Endothelial cell of umbilical vein (primary cell): ENCODE measurements at places on chromosomes 7 and 10.

GRCh38 chr7:148041156-148041555 lies 549.4 kb upstream of the C7orf33 start:
- no peaks in the 10 kb centered on the region for H3K36me3 ChIP-seq
- H3K4me3 ChIP-seq, result no peak overlapping the region

DNA sequence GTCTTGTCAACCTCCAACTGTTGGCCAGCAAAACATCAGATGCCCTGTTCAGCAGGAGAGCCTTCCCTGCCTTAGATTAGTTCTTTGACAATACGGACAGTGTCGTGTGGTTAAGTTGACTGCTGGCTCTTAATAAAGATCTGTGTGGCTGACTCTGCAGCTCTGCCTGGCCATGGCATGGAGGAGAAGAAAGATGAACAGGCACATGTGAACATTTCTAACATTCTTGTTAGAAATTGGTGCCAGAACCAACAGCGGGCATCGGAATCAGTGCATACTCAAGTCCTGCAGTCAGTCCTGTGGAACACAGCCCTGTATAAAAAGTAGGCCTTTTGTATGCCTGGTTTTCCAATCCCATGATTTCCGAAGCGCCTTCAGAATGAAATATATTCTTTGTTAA lies 455.6 kb downstream of the POM121L12 start:
- DNase-seq, result no peak
- no peaks in the 10 kb centered on the region for H3K27me3 ChIP-seq
- H3K27ac ChIP-seq, result no peak overlapping the region
- H3K4me1 ChIP-seq, result no peaks in the 10 kb centered on the region

GRCh38 chr7:11170175-11170574 lies 196.5 kb downstream of the PHF14 start:
- DNase-seq, result no peak
- H3K27me3 ChIP-seq, result no peaks in the 10 kb centered on the region
- no peak overlapping the region for H3K4me3 ChIP-seq
- no peak overlapping the region for H3K27ac ChIP-seq
- no peaks in the 10 kb centered on the region for H3K36me3 ChIP-seq

DNA sequence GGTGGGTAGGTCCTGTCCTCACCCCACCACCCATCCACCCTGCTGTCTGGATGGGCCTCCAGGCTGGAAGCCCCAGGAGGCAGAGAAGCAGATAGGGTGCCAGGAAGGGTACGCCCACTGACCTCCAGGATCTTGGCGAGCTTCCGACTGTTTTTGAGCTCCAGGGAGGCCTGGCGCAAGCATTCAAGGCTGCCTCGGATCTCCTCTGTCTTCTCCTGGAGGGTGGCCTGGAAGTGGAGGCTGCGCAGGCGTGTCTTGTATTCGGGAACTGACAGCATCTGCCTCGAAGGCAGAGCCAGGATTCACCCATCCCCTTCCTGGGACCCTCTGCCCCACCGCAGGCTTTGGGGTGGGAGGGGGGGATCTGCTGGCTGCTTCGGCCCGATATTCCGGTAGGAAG lies 48.4 kb downstream of the GRID2IP start:
- peaks cover 3% of the 10 kb centered on the region for H3K4me1 ChIP-seq
- DNase-seq, result no peak
- H3K27ac ChIP-seq, result no peak overlapping the region
- H3K36me3 ChIP-seq, result no peaks in the 10 kb centered on the region

DNA sequence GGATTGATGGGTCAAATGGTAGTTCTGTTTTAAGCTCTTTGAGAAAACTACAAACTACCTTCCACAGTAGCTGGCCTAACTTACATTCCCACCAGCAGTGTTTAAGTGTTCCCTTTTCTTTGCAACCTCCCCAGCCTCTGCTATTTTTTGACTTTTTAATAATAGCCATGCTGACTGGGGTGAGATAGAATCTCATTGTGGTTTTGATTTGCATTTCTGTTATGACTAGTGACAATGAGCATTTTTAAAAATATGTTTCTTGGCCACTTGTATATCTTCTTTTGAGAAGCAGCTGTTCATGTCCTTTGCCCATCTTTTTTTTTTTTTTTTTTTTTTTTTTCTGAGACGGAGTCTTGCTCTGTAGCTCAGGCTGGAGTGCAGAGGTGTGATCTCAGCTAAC lies 155.2 kb upstream of the BMPER start:
- H3K36me3 ChIP-seq, result no peaks in the 10 kb centered on the region
- peaks cover 10% of the 10 kb centered on the region for H3K4me1 ChIP-seq
- no peak overlapping the region for H3K27ac ChIP-seq
- no peaks in the 10 kb centered on the region for H3K27me3 ChIP-seq

- H3K27me3 ChIP-seq, result peaks cover 35% of the 10 kb centered on the region
- peaks cover 4% of the 10 kb centered on the region for H3K4me1 ChIP-seq
- H3K4me3 ChIP-seq, result peak overlapping the region; percentile 13
- no peak for DNase-seq
These were observed 7.6 kb upstream of the ZNF503 start for GRCh38 chr10:75408911-75409885.

DNA sequence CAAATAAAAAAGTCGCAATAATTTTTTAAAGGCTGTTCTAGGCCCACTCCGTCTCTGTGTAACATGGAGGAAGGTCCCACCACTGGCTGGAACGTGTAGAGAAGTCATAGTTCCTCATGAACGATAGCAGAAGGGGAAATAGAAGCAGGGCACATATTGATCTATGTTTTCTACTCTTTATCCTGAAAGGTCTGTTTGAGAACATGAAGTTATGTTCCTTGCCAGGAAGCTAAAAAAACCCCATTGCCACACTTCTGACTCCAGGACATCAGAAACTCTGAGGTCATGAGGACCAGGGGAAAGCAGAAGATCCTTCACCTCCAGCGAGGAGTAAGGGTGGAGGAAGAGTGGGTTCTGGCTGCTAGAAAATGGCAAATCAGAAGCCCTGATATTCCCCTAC lies 10.8 kb downstream of the ANKRD22 start:
- DNase-seq, result no peak
- no peaks in the 10 kb centered on the region for H3K36me3 ChIP-seq
- H3K27ac ChIP-seq, result no peak overlapping the region

DNA sequence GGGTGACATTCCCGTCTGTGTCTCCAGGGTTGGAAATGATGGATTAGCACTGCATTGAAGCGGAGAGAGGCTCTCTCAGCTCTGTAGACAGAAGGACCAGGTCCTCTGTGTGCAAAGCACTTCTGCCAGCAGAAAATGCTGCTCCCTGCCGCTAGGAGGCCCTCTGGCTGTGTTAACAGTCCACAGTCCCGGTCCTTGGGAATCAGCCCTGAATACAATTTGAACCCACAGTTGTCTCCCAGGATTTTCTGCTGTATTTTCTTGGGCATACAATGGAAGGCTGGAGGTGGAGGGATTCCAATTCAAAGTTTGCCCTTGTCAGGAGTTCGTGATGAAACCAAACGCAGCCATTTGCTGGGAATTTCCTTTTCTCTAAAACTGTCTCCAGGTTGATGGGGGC lies 205.2 kb downstream of the GLRX3 start:
- no peaks in the 10 kb centered on the region for H3K27me3 ChIP-seq
- no peak overlapping the region for H3K4me3 ChIP-seq
- DNase-seq, result no peak
- no peaks in the 10 kb centered on the region for H3K36me3 ChIP-seq
- no peak overlapping the region for H3K27ac ChIP-seq
- H3K4me1 ChIP-seq, result no peaks in the 10 kb centered on the region

DNA sequence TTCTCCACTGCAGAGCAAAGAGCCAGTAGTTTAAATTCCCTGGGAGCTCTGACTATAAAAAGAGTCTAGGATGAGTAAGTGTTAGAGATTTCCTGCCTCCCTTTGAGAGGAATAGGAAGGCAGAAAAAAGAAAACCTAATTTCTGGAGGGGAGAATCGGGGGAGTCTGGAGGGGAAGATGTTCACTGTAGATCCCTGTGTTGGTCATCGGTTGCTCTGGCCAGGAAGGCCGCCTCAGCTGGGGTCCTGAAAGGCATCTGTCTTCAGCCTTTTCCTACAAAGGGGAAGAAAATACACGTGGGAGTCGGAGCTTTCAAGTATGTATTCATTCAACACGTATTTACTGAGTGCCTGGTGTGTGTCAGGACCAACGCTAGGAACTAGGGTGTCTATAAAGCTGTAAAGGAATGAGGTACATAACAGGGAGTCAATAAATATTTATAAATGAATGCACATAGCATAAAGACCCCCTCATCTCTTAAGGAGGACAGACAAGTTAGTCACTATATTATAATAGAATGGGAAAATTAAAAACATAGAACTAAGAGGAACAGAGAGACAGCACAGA lies 101.1 kb downstream of the ICA1 start:
- no peaks in the 10 kb centered on the region for H3K4me1 ChIP-seq
- H3K27ac ChIP-seq, result no peak overlapping the region
- H3K27me3 ChIP-seq, result no peaks in the 10 kb centered on the region

DNA sequence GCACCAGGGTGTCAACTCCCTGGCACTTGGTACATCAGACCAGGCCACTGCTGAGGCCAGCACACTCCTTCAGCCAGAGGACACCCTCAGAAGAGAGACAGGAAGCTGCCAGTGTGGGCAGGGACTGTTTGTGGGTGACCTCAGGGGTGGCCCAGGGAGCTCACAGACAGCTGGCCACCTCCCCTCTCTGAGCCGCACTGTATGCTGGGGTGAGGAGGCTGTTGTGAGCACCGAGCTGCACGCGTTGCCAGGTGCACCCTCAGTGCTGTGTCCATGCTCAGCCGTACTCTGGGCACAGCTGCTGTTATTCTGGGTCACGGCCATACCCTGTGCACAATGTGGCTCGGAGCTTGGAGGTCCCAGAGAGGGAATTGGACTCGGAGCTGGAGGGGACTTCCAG lies 61.5 kb upstream of the NANOS1 start:
- H3K27ac ChIP-seq, result no peak overlapping the region
- H3K36me3 ChIP-seq, result no peaks in the 10 kb centered on the region
- no peak for DNase-seq
- no peak overlapping the region for H3K4me3 ChIP-seq

DNA sequence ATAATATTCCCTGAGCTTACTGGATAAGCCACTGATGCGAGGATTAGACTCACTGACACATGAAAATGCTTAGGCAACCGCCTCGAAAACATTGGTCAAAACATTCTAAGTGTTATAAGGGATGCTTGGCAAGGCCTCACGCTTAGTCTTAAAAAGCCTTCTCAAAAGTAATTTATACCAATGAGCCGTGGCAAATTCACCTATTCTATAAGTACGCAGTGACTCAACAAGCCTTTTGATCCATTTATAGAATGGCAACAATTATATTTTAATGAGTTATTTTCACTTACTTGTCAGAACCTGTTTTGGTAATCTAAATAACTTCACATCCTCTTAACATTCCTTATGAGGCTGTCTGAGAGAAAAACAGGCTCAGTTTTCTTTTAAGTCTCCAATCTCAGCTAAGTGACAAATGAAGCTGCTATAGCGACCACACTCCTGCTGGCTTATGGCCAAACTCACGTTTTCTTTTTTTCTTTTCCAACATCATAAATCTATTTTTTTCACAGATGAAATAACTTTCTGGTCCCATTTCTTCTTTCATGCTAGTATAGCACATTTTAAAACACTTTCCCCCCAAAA lies 121.2 kb upstream of the AFAP1L2 start:
- DNase-seq, result peak; percentile 86
- H3K36me3 ChIP-seq, result no peaks in the 10 kb centered on the region
- peak overlapping the region; percentile 41 for H3K4me3 ChIP-seq
- peak overlapping the region; percentile 35 for H3K27ac ChIP-seq

- H3K27me3 ChIP-seq, result no peaks in the 10 kb centered on the region
- no peaks in the 10 kb centered on the region for H3K36me3 ChIP-seq
- H3K4me3 ChIP-seq, result no peak overlapping the region
- no peak for DNase-seq
- H3K4me1 ChIP-seq, result no peaks in the 10 kb centered on the region
- no peak overlapping the region for H3K27ac ChIP-seq
These were observed 33.0 kb upstream of the SPOCK2 start for GRCh38 chr10:72121389-72121788.

GRCh38 chr7:44058759-44059218 lies 6.6 kb downstream of the PGAM2 start:
- peaks cover 48% of the 10 kb centered on the region for H3K36me3 ChIP-seq
- DNase-seq, result no peak
- H3K4me1 ChIP-seq, result no peaks in the 10 kb centered on the region
- no peak overlapping the region for H3K27ac ChIP-seq

- H3K27ac ChIP-seq, result no peak overlapping the region
- no peaks in the 10 kb centered on the region for H3K27me3 ChIP-seq
- H3K36me3 ChIP-seq, result no peaks in the 10 kb centered on the region
- no peak for DNase-seq
These were observed 24.6 kb upstream of the NAMPT start for GRCh38 chr7:106309362-106309761.

DNA sequence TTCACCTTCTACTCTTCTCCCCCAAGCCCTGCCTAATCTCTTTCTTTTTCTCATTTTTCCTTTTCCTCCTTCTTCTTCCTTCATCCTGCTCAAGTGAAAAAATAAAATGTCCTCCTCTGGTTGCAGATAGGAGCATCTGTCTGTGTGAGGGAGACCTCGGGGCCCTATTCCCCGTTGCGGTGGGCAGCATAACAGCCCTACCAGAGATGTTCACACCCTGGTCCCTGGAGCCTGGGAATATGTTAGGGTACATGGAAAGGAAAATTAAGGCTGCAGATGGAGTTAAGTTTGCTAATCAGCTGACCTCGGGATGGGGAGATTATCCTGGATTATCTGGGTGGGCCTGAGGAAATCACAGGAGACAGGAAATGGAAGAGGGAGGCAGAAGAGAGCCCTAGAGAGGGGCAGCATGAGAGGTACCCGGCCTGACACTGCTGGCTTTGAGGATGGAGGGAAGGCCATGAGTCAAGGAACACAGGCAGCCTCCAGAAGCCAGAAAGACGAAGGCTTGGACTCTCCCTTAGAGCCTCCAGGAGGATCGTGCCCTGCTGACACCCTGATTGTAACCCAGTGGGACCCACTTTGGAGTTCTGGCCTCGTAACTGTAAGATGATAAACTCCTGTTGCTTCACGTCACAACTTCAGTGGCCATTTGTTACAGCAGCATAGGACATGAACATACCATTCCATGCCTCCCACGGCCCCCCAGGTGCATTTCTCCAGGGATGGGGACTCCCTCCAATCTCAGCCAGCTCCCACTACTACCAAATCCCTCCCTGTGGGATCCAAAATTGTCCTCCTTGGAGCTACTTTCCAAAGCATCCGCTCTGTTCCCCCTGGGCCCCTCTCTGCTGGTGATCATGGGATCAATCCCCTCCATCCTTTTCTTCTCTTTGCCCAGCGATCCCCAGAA lies 39.0 kb upstream of the ZMIZ1 start:
- no peak overlapping the region for H3K27ac ChIP-seq
- H3K36me3 ChIP-seq, result no peaks in the 10 kb centered on the region
- no peaks in the 10 kb centered on the region for H3K27me3 ChIP-seq
- H3K4me1 ChIP-seq, result no peaks in the 10 kb centered on the region
